Activated CD4-positive, alpha-beta T cell treated with anti-CD3 and anti-CD28 coated beads, Interleukin-2, amount 50 U/mL, for 16 hours (primary cell): ENCODE measurements at places on chromosomes 2 and 18.

- DNase-seq, result no peak
Measured at GRCh38 chr2:6832596-6833299, 33.0 kb downstream of the CMPK2 start.

DNA sequence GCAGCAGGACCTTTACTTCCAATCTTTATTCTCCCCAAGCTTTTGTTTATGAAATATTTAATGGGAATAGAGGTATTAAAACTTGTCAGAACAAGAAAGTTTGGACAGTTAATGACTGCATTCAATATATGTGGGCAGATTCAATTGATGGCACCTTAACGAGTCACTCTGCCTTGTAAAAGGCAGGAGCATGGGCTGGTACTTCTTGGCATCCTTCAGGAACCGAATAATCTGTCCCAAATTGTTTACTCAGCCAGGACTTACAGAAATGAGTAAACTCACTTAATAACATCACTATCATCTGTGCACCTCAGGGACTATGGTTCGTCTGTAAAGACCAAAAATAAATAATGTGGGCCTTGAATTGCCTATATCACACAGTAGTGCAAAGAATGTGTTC, 1280.3 kb upstream of the TMEFF2 start:
- DNase-seq, result no peak

DNA sequence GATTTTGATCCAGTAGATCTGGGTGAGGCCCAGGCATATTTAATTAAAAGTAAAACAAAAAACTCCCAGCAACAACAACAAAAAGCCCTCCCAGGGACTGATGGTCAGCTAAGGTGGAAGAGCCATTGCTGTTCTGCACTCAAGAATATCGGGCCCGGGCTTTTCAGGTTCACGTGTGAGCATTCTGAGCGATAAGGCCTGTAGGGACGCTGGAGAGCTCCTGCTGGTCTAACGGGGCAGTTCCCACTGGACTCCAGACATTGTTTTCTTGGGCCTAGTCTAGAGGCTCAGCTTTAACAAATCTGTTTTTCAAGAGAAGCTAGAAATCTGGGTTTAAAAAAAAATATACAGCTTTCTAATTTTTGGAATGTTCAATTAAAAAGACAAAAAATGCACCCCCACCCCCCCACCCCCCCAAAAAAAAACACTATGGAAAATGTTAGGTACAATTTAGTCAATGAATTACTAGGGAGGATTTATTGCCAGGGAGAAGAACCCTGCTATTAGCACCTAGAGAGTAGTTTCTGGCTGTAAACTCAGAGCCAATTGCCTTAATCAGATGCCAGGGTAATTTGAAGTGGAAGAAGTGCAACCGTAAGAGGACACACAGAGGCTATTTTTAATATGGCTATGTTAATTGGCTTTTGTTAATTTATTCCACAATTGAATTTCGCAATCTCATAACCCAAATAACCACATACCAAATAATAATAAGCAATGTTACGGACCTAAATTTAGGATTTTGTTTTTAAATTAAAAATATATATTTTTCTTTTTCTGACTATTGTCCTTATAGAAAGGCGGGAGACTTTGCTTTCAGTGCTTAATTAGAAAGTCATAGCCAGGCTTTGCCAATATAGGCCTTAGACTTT, 78.9 kb downstream of the MAP4K4 start:
- DNase-seq, result no peak

GRCh38 chr2:70946832-70947442, 11.2 kb downstream of the ATP6V1B1 start:
- peak; percentile 62 for DNase-seq

GRCh38 chr2:191249156-191249813, 4.1 kb downstream of the MYO1B start:
- DNase-seq, result no peak

DNA sequence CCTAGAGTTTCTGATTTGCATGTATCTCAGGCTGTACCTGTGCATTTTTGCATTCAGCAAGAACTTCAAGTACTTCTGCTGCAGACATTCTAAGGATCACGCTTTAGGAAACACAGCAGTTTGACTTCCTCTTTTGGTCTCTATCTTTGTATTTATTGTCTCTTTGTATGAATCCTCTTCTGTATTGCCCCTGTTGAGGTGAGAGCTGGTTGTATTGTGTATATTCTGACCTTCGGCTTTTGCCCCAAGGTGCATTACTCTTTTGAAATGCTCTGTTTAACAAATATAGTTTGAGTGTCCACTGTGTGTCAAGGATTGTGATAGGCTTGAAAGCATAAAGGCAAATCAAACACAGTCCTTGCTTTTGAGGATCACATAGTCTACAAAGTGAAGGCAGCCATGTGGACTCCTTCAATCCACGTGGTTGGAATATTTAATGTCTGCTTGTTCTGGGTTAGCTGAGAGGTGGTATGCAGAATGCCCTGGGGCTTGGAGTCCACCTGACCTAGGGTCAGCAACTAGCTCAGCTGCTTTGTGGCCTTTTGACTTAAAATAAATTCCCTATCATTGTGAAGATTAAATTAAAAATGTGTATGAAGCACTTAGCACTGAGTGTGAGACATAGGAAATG, 108.1 kb downstream of the LYPD6 start:
- DNase-seq, result no peak

DNA sequence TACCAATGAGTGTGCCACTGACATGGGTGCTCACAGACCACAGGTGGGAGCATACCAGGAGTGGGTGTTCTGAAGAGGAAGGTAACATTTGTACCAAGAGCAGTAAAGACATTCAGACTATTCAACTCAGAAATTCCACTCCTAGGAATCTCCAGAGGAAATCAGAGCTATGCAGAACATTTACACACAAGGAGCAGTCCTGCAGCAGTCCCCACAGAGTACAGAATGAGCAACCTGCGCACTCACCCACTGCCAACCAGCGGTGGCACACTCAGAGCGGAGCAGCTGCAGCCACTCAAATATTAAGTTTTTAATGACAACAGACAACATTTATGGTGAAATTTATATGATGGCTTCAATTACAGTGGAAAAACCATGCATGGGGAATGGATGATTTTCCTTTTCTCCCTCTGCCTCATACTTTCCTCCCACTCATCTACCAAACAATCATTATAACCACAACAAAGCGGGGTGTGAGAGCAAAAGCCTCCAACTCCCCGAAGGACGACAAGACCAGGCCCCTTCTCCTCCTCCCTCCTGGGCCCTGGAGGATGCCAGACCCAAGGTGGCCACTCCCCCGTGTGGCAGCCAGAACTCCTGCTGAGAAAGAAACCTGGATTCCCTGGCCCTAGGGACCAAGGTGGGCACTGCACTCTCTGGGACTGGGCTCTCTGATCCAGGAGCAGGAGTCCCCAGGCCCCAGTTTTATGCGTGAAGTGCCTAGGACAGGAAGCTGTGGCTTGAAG, 5.4 kb downstream of the HS6ST1 start:
- no peak for DNase-seq

GRCh38 chr2:225041851-225042799, at the start of gene DOCK10:
Gene DOCK10 (minus strand): TSS chr2:225042468. CDS start chr2:225042374, 94 bp downstream.
- DNase-seq, result peak; percentile 54

GRCh38 chr18:77346208-77346810, 96.7 kb downstream of the GALR1 start:
- DNase-seq, result no peak

DNA sequence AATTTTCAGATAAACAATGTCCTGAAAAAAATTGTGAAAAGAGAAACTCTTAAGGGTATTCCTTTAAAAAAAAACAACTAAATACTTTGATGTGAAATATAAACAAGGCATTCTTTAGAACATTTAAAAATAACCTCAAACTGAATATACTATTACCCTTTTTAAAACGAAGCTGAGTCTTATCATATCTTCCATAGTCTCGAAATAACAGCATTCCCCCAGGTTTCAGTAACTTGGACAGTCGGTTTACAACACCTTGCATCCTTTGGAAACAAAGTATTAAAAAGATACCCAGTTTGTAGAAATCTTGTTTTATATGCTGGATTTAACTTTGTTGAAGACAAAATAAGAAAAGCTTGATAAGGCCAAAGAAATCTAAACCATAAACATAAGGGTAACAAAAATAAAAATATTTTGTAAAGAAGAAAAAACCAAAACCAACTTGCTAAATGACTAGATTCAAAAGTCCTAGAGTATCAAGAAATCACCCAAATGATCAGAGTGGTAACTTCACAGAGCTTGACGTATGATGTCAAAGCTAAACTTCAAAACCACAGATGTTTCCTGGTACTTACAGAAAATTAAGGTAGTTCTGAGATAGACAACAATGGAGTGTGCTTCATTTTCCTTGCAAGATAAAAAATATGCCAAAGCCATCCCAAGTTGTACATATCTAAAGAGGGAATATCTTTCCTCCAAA, 107.8 kb downstream of the METTL8 start:
- peak; percentile 77 for DNase-seq

GRCh38 chr18:21714474-21714873, 9.9 kb upstream of the ABHD3 start:
- DNase-seq, result peak; percentile 66

DNA sequence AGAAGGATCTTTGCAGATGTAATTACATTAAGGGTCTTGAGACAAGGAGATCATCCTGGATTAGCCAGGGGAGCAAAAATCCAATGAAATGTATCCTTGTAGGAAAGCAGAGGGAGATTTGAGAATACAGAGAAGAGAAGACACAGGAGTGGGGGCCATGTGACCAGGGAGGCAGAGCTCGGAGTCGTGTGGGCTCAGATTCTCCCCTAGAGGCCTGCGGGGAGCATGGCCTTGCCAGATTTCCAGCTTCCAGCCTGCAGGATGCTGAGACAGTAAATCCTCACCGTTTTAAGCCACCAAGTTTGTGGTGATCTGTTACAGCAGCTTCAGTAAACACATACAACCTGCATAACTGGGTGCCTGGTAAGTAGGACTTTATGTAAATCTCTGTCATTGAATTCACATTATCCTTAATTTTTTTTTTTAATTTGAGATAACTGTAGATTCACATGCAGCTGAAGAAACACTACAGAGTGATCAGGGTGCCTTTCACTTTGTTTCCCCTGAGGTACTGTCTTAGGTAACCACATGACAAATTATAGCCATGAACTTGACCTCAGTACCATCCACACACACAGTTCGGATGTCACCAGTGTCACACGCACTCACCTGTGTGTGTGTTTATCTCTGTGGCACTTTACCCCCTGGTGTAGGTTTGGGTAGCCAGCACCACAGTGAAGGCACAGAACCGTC, 138.4 kb upstream of the HDAC4 start:
- DNase-seq, result no peak

- DNase-seq, result peak; percentile 35
Measured at GRCh38 chr2:181178823-181179412, 198.5 kb downstream of the UBE2E3 start.

GRCh38 chr18:73340135-73340977, 472.6 kb upstream of the NETO1 start:
- no peak for DNase-seq

GRCh38 chr2:176581557-176582165, 312.4 kb downstream of the MTX2 start:
- DNase-seq, result no peak

DNA sequence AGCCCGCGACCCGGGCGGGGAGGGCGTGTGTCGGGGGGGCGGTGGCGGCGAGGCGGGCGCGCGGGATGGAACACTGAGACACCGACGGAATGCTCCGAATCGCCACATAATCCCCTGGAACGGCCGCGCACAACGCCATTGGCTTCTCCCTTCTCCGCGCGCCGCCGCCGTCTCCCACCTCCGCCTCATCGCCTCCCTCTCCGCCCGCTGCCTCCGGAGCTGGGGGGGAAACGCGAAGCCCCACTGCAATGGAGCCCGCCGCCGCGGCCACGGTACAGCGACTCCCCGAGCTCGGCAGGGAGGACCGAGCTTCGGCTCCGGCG, at the start of gene PHLPP1:
Gene PHLPP1, plus strand, starts transcription at position 106 of the 323 bp plus-strand sequence. Its CDS starts 143 bp downstream, at position 249.
- no peak for DNase-seq

DNA sequence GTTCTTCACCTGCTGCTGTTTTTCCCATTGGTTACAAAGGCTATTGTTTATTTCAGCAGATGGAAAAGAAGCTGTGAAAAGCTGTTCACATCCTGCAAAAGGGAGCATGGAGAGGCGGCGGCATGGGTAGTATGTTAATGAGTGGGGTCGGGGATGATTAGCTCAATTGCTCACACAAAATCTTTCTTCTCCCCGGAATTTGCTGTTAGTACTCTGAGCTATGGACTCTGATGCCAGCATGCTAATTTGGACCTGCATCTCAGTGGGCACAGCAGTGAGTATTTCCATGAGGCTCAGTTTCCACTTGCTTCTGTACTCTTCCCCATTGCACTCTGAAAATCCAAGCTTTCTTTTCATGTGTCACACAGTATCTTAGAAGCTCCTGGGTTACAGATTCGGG, 61.6 kb downstream of the DNER start:
- no peak for DNase-seq

- DNase-seq, result no peak
Measured at GRCh38 chr2:105747991-105748390, 3.3 kb downstream of the NCK2 start.

DNA sequence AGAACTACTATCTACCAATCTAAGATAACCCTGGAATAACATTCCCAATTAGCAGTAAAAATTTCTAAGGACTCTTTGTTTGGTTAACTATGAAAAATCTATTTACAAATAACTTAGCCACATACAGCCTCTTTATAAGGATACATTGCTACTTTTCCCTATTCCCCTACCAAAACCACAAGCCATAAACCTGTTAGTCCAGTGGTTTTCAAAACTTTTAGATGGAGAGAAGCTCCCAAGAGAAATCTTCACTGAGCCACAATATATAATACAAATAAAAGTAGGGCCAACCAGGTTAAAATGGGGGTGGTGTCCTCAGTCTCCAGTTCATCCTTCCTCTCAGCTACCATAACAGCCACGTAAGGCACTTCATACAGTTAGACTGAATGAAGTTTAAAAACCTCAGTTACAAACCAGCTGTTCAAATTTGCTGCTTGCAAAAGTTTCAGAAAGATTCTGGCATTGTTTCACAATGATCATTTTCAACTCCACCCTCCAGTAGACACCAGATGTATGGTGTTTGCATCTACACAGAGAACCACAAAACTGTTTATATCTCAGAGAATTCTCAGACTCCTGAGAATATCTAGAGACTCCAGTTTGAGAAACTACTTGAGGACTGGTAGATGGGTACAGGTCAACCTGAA, 26.0 kb downstream of the SOS1 start:
- DNase-seq, result peak; percentile 26

GRCh38 chr2:178796079-178796677, 11.0 kb downstream of the TTN start:
- peak; percentile 17 for DNase-seq

- no peak for DNase-seq
Measured at GRCh38 chr2:2735041-2735440, 404.0 kb upstream of the MYT1L start.

DNA sequence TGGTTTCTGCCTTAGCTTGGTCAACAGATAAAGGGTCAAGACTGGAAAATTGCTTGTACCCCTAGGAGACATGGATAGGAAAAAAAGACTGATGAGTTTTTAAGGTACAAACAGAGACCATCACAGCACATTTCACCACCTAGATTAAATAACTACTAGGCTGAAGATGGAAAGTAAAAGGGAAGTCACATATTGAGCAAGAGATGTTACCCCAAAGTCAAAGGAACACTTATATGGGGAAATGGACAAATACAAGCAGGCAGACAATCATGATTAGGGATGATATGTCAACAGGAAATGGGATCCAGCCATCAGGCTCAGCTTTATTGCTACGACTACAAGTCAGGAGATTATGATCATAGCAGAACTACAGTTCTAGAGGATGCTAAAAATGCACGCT, 1643.1 kb upstream of the CELF4 start:
- no peak for DNase-seq

GRCh38 chr2:209663139-209663538, 108.5 kb upstream of the UNC80 start:
- no peak for DNase-seq

- no peak for DNase-seq
Measured at GRCh38 chr18:76647322-76647721, 152.3 kb upstream of the ZNF516 start.

GRCh38 chr2:158903711-158904405, 64.6 kb upstream of the TANC1 start:
- DNase-seq, result no peak
